ENCODE measurements at places on chromosomes 13 and 19. TPM values are rescaled to one million over a fixed set of nuclear protein-coding genes. Genes with fewer than 3 reads are reported as not detected.

EML2 gene
- 4.3 TPM for total RNA-seq

GRCh38 chr19:670609-671075 lies 5.5 kb upstream of the FSTL3 start:
- no peak overlapping the region for H3K4me3 ChIP-seq
- H3K27ac ChIP-seq = no peak overlapping the region
- no peaks in the 10 kb centered on the region for H3K36me3 ChIP-seq
- DNase-seq = no peak
- peaks cover 3% of the 10 kb centered on the region for H3K4me1 ChIP-seq
- peaks cover 8% of the 10 kb centered on the region for H3K27me3 ChIP-seq

- no peaks in the 10 kb centered on the region for H3K36me3 ChIP-seq
- no peaks in the 10 kb centered on the region for H3K4me1 ChIP-seq
- H3K27ac ChIP-seq = no peak overlapping the region
- no peaks in the 10 kb centered on the region for H3K27me3 ChIP-seq
- no peak for DNase-seq
Observed at GRCh38 chr13:94524407-94524806, 44.9 kb upstream of the DCT start.

DNA sequence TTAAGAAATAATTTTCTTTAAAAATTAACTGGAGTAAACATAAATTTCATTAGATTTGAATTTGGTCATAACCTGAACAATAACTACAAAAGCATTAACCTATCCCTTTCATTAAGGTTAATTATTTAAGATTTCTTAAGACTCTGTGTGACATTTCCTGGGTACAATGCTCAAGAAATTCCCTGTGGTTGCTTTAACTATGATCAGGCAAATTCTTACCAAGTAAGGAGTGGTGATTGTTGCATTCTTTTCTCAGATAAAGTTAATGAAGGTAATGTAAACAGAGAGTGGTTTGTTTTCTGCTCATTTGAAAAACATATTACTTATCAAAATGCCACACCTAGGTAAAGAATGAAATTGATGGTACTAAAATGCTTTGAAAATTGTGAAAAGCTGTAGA lies 114.8 kb upstream of the MIR17HG start:
- H3K4me3 ChIP-seq = no peak overlapping the region
- no peaks in the 10 kb centered on the region for H3K4me1 ChIP-seq

ZNF443 gene
- total RNA-seq = 2.0 TPM

DNA sequence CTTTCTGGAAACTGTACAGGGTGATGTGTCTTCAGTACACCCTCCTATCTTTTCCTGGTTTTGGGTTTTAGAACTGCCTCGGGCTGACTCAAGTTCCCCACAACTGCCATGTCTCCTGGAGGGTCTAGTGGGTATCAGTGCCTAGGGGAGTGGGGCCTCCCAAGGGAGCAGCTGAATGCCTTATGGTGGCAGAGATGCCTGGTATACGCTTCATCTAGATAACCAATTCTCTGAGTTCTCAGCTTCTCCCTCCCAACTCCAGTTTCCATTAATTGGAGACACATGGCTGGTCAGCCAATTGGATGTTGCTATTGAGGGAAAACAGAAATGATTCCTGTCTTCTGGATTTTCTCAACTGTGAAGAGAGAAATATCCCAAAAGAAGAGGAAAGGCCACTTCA lies 12.8 kb downstream of the ZNF439 start:
- no peaks in the 10 kb centered on the region for H3K4me1 ChIP-seq
- no peaks in the 10 kb centered on the region for H3K36me3 ChIP-seq
- no peaks in the 10 kb centered on the region for H3K27me3 ChIP-seq
- no peak for DNase-seq
- H3K27ac ChIP-seq = no peak overlapping the region

DNA sequence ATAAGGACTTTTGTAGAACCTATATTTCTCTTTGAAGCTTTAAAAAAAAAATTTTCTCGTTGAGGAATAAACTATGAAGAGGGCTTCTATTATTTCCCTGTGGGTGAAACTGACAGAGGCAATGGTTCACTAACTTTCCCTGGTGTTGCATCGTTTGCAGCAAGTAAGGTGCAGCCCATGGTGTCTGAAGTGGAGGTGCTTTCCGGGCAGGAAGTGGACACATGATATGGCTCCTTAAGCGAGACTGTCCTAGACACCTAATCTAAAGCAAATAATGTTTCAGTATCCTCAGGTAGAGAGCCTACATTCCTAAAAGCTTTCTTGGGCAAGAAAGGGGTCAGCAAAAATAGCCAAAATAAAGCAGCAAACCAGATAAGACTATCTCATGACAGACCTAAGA lies 437.6 kb upstream of the ARGLU1 start:
- no peak overlapping the region for H3K4me3 ChIP-seq
- H3K36me3 ChIP-seq = no peaks in the 10 kb centered on the region
- no peaks in the 10 kb centered on the region for H3K4me1 ChIP-seq
- DNase-seq = no peak
- no peak overlapping the region for H3K27ac ChIP-seq

GRCh38 chr13:110447058-110447511 lies 114.4 kb downstream of the RAB20 start:
- H3K36me3 ChIP-seq = no peaks in the 10 kb centered on the region
- H3K4me3 ChIP-seq = no peak overlapping the region
- no peaks in the 10 kb centered on the region for H3K27me3 ChIP-seq
- no peak for DNase-seq
- no peak overlapping the region for H3K27ac ChIP-seq
- H3K4me1 ChIP-seq = no peaks in the 10 kb centered on the region

DNA sequence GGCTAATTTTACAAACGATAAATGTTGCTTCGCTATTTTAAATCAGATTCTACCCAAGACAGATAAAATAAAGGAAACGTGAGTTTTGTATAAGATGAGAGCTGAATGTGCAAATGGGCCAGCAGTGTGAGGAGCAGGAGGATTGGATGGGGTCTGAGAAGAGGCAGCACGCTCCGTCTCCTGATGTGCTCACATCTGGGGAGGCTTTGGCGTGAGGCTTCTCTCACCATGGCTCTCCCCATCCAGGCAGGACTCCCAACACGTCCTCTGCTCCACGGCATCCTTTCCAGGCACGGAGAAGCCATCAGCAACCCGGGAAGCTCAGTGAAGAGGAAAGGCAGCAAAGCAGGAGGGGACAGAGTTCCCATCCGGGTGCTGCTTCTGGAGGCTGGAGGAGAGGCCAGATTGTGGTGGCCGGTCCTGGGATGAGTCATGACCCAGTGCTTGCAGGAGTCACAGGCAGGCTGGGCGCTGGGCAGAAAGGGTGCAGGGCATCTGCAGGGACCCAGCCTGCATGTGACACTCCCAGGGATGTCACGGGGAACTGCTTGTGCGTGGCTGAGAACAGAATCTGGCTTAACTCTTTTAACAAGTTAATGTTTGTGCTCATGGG lies 47.5 kb downstream of the ZNF536 start:
- H3K27me3 ChIP-seq = no peaks in the 10 kb centered on the region
- H3K4me1 ChIP-seq = no peaks in the 10 kb centered on the region
- no peak for DNase-seq
- H3K36me3 ChIP-seq = no peaks in the 10 kb centered on the region
- H3K27ac ChIP-seq = no peak overlapping the region
- no peak overlapping the region for H3K4me3 ChIP-seq

- H3K36me3 ChIP-seq = no peaks in the 10 kb centered on the region
- DNase-seq = peak; percentile 71
- no peak overlapping the region for H3K4me3 ChIP-seq
Observed at GRCh38 chr13:114043421-114044053, 69.7 kb upstream of the C13orf46 start.

DNA sequence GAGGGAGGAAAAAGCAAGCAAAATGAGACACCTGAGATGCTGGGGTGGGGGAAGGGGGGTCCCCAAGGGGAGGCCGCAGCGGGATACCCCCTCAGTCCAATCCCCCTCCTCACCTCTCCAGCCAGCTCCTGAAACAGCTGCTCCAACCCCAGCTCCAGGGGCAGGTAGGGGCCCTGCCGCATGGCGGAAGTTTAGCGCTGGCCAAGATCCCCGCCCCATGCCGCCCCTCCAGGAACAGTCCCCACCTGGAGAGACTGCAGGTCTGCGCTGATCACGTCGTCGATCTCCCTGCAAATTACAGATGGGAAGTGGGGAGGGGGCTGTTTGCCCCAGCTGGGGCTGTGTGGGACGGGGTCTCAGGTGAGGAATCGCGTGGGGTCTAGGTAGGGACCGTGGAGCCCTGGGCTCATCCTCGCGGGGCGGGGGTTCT lies 9.0 kb downstream of the CAPN12 start:
- H3K4me1 ChIP-seq = peaks cover 8% of the 10 kb centered on the region
- H3K4me3 ChIP-seq = no peak overlapping the region
- peaks cover 9% of the 10 kb centered on the region for H3K36me3 ChIP-seq
- no peak for DNase-seq
- H3K27me3 ChIP-seq = peaks cover 11% of the 10 kb centered on the region

ZNF730 gene
- not detected for total RNA-seq

GRCh38 chr13:94583926-94584325 lies 12.0 kb downstream of the TGDS start:
- no peaks in the 10 kb centered on the region for H3K4me1 ChIP-seq
- H3K4me3 ChIP-seq = no peak overlapping the region
- H3K27me3 ChIP-seq = no peaks in the 10 kb centered on the region
- no peak for DNase-seq

- no peaks in the 10 kb centered on the region for H3K36me3 ChIP-seq
- no peaks in the 10 kb centered on the region for H3K4me1 ChIP-seq
- DNase-seq = no peak
- no peak overlapping the region for H3K27ac ChIP-seq
Observed at GRCh38 chr13:112657850-112658445, 31.9 kb upstream of the ATP11A start.

DNA sequence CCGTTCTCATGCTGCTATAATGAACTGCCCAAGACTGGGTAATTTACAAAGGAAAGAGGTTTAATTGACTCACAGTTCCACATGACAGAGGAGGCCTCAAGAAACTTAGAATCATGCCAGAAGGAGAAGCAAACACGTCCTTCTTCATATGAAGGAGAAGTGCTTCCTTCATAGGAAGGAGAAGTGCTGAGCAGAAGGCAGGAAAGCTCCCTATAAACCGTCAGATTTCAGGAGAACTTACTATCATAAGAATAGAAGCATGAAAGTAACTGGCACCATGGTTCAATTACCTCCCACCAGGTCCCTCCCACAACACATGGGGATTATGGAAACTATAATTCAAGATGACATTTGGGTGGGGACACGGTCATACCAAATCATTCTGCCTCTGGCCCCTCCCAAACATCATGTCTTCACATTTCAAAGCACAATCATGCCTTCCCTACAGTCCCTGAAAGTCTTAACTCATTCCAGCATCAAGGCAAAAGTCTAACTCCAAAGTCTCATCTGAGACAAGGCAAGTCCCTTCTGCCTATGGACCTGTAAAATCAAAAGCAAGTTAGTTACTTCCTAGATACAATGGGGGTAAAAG lies 10.6 kb downstream of the ACOD1 start:
- no peaks in the 10 kb centered on the region for H3K36me3 ChIP-seq
- no peak overlapping the region for H3K4me3 ChIP-seq
- no peaks in the 10 kb centered on the region for H3K27me3 ChIP-seq
- H3K27ac ChIP-seq = no peak overlapping the region
- no peaks in the 10 kb centered on the region for H3K4me1 ChIP-seq

DNA sequence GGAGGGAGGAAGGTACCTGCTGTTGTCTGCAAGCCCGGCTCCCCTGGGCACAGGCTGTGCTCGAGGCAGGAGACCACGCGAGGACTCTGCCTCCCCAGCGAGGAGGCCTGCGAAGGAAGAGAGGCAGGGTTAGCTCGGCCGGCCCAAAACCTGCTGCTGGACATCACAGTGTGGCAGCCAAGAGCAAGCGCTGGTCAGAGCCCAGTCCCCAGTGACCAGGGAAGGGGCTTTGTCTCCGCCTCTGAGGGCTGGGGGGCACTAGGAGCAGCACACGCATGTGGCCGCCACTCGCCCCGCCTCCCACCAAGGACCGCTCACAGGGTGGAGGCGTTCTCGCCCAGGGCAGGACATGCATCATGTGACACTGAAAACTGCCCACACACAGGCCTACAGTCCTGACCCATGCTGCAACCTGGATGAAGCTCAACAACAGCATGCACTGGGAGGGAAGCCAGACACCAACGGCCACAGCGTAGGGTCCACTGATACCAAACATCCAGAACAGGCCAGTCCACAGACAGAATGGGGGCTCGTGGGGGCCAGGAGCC lies 8.5 kb downstream of the MIER2 start:
- no peak overlapping the region for H3K27ac ChIP-seq
- peaks cover 9% of the 10 kb centered on the region for H3K4me1 ChIP-seq
- no peak overlapping the region for H3K4me3 ChIP-seq
- no peak for DNase-seq
- H3K36me3 ChIP-seq = peaks cover 7% of the 10 kb centered on the region
- H3K27me3 ChIP-seq = no peaks in the 10 kb centered on the region

Measured in gastrocnemius medialis (tissue), 4 donors.